ENCODE measurements at places on chromosomes 4 and X.

- no peak for DNase-seq
Measured at GRCh38 chr4:92047209-92047875, 256.4 kb upstream of the GRID2 start.

DNA sequence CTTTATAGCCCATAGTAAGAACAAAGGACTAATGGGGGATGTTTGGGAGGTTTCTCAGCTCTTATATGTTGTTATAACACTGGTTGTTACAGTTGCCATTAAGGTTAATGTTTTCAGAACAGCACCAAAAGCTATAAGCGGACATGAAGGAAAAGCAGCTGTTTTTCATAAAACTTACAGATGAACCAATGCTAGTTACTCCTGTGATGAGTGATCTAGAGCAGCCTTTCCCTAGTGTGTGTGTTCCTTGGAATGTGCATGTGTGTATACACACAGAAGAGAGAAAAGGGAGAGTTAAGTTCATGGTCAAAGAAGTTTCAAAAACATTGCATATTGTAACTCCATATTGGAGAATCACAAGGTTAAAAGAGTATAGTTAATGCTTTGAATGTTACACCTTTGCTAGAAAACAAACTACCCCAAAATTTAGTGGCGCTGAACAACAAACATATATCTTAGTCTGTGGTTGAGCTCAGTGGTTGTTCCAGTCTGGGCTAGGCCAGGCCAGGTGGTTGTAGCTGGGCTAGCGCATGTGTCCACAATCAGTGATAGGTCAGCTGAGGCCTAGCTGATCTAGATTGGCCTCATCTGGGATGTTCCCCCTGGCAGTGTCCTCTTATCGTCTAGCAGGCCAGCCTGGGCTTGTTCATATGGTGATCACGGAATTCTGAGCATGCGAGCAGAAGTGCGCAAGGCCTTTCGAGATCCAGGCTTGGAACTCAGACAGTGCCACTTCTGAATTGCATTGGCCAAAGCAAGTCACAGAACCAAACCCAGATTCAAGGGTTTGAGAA is 151.0 kb downstream of the NHS start:
- no peak for DNase-seq

DNA sequence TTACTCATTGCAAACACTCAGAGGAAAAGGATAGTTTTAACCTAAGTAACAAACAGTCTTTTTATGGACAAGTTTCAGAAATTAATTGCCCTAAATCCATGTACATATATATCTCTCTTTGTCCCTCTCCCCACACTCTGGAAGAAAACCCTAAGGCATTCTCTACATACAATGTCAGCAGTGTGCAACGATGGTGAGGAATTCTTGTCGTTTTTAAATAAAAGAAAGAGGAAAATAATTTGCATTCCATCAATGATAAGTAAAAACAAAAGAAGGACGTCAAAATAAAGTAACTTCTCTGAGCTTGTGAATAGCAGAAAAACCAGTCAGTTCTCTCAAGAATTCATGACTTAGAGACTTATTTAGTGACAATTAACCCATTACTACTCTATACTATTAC is 550.5 kb upstream of the DIPK2B start:
- no peak for DNase-seq

GRCh38 chrX:48958635-48959094 is 1.3 kb upstream of the OTUD5 start:
- no peak for DNase-seq

GRCh38 chrX:1595711-1596060 is 4.3 kb downstream of the AKAP17A start:
- no peak for DNase-seq

DNA sequence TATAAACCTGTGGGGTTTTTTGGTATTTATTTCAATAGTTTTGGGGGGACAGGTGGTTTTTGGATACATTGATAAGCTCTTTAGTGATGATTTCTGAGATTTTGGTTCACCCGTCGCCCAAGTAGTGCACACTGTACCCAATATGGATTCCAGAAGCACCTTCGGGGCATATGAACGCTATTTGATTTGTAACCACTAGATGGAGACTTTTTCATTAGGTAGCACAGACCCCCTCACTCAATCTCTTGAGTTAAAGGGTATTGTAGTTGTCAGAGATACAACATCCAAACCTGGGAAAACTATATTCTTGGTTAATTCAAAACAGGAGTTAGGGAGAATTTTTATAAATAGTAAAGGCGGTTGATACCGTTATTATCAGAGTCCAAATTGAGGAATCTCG is 79.8 kb downstream of the SPANXN3 start:
- DNase-seq: no peak

GRCh38 chr4:127256500-127256899 is 376.3 kb upstream of the INTU start:
- DNase-seq: no peak

- no peak for DNase-seq
Measured at GRCh38 chrX:23788521-23788920, 5.5 kb downstream of the SAT1 start.

GRCh38 chrX:13587786-13588477 is 18.5 kb downstream of the EGFL6 start:
- no peak for DNase-seq

DNA sequence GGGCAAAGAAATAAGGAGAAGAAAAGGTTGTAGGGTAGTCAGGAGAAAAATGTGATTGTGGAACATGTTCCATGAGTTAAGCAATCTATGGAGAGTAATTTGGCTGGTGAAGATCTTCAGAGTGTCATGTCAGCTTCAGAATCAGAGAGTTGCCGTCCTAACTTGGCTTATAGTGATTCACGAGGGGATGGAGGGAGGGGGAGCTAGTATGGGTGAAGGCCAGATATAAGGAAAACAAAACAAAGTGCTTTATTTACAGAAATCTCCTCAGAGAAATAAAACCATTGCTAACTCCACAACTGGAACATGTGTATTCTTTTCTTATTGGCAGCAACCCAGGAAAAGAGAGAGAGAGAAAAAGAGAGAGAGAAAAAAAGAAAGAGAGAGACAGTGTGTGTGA is 256.5 kb upstream of the NRK start:
- DNase-seq: no peak

Measured in stimulated activated naive CD8-positive, alpha-beta T cell treated with anti-CD3 and anti-CD28 coated beads, Interleukin-15, amount 100 ng/mL, for 72 hours (primary cell).